Stimulated activated effector memory CD8-positive, alpha-beta T cell treated with anti-CD3 and anti-CD28 coated beads, Interleukin-12 subunit alpha, Interleukin-12 subunit beta, amount 100 ng/mL, for 72 hours (primary cell): ENCODE measurements at places on chromosomes 3 and 15.
A peak's percentile ranks its signal among the peaks of the same experiment; 100 is the strongest.

DNA sequence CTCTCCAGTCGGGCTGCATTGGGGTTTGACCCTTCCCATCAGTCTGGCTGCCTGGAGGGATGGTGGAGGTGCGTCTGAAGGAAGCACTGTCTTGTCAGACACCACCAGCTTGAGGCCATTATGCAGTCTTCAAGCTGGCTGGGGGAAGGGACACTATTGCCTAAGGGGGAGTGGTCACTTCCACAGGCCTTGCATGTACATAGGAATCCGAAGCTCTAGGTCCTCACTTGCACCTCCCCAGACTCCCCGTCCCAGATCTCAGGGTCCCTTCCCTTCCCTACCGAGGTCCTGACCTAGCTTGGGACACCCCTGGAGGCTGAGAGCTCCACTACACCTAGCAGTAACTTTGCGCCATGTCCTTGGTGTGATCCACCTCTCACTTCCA, 48.6 kb upstream of the KLF13 start:
- peak; percentile 22 for DNase-seq

DNA sequence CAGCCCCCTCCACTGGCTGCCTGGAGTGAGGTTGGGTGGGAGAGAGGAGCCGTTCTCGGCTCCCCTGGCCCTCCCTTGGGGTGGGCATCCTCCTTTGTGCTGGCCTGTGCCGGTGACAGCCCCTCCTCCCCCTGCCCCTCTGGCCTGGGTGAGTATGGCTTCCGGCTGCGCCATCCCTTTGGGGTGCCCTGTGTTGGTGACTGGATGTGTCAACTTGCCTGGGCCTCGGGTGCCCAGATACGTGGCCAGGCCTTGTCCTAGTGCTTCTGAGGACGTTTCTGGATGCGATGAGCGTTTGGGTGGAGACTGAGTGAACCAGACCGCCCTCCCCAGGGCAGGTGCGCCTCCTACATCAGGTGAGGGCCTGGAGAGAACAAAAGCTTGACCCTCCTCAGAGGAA, 59.7 kb downstream of the PLXNA1 start:
- no peak for DNase-seq

- no peak for DNase-seq
These were observed 57.2 kb downstream of the WWTR1 start for GRCh38 chr3:149600634-149601033.

DNA sequence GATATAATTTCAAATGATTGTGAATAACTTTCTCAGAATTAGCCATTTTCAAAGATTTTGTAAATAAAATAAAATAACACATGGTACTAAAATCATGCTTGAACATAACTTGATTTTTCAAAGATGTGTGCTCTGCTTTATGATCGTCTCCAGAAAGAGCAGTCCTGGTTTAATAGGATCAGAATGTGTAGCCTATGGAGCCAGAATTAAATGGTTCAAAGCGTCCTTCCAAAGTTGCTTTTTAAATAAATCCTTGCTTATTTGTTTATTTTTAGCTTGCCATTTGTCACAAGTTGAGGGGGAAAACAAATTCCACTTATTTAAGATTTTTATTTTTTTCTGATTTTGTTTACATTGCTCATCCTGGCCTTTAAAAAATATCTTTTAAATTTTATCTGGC, 123.7 kb upstream of the SPRED1 start:
- DNase-seq: no peak

GRCh38 chr3:168250415-168250861, 154.7 kb upstream of the GOLIM4 start:
- no peak for DNase-seq

GRCh38 chr3:11391174-11391879, 119.1 kb downstream of the ATG7 start:
- no peak for DNase-seq

GRCh38 chr15:76678766-76679165, 226.4 kb downstream of the SCAPER start:
- no peak for DNase-seq

DNA sequence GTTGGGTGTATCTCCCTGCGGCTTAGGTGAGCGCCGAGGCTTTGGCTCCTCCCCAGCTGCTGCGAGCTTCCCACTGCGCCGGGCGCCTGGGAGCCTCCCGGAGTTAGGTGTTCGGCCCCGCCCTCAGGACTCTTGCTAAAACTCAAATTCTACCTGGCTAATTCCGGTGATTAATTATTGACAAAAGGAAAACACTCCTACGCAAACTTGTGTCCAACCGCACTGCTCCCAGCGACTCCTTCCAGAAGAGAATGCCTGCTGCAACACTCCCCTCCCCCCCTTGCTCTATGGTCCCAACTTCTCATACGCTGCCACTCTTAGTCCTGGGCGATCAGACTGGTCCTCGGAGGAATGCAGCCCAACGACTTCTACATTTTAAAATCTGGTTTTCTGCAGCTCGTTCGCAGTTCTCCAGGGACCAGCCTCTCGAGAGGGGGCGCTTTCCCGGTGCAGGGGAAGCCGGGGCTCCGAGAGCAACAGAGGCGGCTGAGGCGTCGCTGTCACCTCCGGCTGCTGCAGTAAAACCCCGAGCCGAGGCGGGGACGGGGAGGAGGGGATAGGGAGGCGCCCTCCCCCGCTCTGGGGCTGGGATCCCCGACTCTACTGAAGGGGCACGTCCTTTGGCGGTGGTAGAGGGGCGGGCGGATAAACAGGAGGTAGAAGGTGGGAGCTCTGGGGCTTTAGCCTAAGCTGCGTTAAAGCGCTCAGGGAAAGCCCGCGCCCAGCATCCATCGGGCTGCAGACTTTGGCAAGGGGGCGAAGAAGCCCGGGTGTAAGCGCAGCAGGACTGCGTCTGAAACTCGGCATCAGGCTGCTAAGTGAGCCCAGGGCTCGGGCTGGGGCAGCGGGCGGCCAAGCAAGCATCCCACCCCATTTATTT, at the start of gene SPTSSB:
TSS of gene SPTSSB (minus strand) at position 77 of the 880 bp plus-strand sequence. CDS start 25,194 bp downstream, outside the sequence.
- DNase-seq: peak; percentile 27

DNA sequence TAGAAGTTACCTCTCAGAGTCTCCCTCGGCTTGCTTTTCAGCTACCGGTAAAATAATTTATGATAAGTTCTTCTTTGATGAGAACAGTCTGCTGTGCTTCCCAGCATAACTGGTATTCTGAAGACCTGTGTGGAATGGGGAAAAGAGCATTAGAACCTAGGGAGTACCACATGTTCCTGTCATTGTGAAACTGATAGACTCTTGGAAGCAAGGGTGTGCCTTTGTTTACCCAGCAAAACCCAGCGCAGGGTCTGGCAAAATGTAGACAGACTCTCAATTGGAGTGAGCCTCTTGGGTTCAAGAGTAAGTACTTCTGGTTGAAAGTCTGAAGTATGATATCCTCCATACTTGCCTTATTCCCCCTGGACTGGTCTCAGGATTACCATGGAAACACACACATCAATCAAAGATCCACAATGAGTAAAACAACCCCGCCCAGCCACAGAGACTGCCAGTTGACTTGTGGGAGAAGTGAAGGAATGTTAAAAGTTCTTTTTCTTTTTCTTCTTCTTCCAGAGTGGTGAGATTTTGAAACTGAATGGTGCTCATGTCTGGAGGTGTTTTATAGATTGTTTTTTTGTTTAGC, 652.4 kb upstream of the NAALADL2 start:
- no peak for DNase-seq

DNA sequence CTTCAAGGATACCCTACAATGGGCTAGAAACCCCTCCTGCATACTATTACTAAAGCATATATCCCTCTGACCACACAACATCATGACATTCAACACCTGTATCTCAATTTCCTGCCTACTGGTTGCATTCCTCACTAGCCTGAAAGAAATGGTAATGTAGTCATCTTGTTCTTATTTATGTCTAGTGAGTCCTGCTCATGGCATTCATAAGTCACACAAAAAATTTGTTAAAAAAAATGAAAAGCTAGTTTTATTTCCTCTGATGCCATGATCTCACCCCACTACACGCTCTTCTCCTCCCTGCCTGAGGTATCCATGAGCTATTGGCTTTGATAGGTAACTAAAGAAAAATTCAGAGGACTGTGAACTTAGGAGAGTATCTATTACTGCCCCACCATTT, 284.5 kb downstream of the ZNF385D start:
- no peak for DNase-seq

- DNase-seq: no peak
These were observed 198.9 kb upstream of the LPP start for GRCh38 chr3:187954873-187955586.

DNA sequence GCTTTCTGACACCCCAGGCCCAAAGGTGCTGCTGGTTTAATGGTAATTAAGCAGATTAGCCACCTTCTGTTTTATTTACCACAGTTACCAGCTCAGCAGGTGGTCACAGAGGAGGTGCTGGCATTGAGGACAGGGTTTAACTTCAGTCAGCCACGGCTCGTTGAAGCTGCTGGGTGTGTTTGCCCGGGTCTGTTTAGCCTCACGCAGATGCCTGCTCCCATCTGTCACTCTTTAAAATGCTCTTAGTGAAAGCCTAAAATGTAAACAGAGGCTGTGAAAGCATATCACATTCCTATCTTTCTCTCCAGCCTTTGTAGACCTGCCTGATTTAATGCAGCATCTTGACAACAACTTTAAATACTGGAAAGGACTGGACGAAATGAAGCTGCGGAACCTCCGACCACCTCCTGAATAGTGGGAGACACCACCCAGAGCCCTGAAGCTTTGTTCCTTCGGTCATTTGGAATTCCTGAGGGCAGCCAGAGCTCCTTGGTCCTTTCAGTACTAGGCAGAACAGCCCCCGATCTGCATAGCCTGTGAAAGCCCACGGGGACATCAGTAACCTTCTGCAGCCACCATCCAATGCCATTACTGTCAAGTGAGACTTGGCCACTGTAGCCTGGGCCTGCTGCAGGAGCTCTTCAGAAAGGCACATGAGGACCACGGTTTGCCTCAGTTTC, 156.0 kb downstream of the PDE8A start:
- DNase-seq: no peak

DNA sequence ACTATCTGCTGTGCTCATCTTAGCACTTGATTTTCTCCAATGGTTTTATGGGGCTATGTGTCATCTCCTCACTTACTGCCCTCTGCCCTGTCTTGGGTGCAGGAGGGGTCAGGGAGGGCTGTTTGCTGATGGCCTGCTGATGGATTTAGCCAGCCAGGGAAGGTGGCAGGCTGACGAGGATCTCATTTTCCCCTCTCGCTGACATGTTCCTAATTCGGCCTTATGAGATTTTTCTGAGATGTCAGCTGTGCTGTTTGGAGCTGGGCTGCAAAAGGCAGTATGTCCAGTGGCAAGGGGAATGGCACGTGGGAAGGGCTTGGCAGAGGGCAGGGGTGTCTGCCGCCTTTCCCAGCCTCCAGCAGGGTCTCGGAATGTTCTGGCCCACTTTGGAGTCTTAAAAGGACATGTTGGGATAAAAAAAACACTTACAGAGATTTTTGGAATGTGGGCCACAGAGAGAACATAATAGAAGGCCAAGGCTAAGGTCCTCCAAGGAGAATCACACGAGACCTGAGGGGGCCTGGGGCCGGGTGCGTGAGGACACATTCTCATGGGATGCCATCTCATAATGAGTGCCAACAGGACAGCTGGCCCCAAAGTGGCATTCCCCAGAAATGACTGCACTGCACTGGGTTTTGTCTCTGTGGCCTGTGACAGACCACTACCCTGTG, 303.8 kb downstream of the TLE3 start:
- DNase-seq: no peak

DNA sequence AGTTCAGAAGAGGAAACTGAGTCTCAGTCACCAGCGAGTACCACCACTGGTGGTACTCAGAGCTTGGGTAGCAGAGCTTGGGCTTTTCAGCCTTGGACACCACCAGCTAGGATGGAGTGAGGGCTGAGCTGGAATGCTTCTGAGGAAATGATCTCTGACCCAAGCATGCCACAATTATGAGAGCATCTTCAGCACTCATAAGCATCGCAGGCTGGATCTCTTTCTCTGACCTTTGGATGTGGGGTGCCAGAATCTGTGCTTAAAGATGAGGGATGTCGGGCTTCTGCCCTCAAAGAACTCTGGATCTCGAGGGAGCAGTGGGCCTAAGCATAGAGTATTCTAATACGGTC, 36.4 kb downstream of the ZNF710 start:
- DNase-seq: no peak

GRCh38 chr15:101652786-101653430, 727 bp upstream of the TM2D3 start:
- DNase-seq: no peak

DNA sequence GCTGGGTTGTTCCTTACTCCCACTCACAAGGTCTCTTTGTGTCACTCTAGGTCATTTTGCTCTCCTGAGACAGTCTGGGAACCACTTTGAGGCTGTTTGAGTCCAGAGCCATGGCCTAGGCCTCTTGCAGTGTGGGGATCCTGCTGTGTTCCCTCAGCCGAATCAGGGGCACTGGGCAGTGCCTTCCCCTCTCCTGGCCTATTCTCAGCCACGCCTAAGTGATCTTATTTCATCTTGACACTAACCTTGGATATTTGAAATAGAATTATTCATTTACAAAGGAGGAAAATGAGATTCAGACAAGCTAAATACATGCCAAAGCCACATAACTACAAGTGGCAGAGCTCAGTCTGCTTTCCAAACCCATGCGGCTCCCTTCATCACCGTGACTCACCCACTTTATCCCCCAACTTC, 557.2 kb upstream of the TBL1XR1 start:
- no peak for DNase-seq

GRCh38 chr15:65938604-65939003, 69.3 kb downstream of the RAB11A start:
- no peak for DNase-seq

DNA sequence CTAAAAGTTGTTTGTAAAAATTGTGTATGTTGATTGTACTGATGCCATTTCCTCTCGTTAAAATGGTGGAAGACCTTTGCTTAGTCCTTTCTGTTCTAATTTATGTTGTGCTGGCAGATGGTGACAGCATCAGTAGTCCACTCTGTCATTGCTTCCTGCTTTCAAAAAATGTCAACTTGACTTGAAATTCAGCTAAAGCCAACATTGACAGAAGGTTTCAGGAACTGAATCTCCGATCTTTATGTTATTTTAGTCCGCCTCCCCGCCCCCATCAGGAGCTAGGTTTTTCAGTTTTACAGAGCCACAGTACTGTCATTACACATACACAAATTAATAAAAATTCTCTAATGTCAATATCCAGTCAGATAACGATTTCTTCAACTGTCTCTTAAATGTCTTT, 1.5 kb downstream of the CEP63 start:
- DNase-seq: no peak
